ENCODE measurements at places on chromosomes 5 and 9. TPM values are rescaled to one million over a fixed set of nuclear protein-coding genes. Genes with fewer than 3 reads are reported as not detected.

The GPR150 gene
- 0.23 TPM for total RNA-seq

The PCDHGB7 gene
- total RNA-seq = 18.2 TPM

The BRD9 gene
- 42.0 TPM for total RNA-seq

The FCN1 gene
- 1.8 TPM for total RNA-seq

The SLC36A2 gene
- not detected for total RNA-seq

The CDH18 gene
- 69.4 TPM for total RNA-seq

The HMCN2 gene
- 0.46 TPM for total RNA-seq

The ALDOB gene
- total RNA-seq = 0.23 TPM

The SLC45A2 gene
- 0.23 TPM for total RNA-seq

The ELOVL7 gene
- 6.9 TPM for total RNA-seq

The PHF19 gene
- 8.3 TPM for total RNA-seq

The MOB3B gene
- 9.0 TPM for total RNA-seq

The ANXA6 gene
- total RNA-seq = 74.0 TPM

The MORN5 gene
- 7.8 TPM for total RNA-seq

The NEUROG1 gene
- not detected for total RNA-seq

The DOLK gene
- total RNA-seq = 20.5 TPM

The TMEM174 gene
- not detected for total RNA-seq

The TMEM252 gene
- not detected for total RNA-seq

The CSF1R gene
- 15.7 TPM for total RNA-seq

The OLFML2A gene
- 2.3 TPM for total RNA-seq

The IFNA13 gene
- total RNA-seq = not detected

The KCTD16 gene
- 51.0 TPM for total RNA-seq

The SECISBP2 gene
- total RNA-seq = 63.9 TPM

The OSMR gene
- 2.8 TPM for total RNA-seq

The OTP gene
- 3.2 TPM for total RNA-seq

The ACTBL2 gene
- not detected for total RNA-seq

The TAF11L8 gene
- total RNA-seq = not detected

The KCNN2 gene
- total RNA-seq = 33.9 TPM

The TRMO gene
- 19.6 TPM for total RNA-seq

The GNAQ gene
- 178 TPM for total RNA-seq
